Tibial artery (tissue), 4 donors: ENCODE measurements at places on chromosomes 5 and 9.

GRCh38 chr9:85536076-85536475, 205.7 kb downstream of the AGTPBP1 start:
- DNase-seq, result no peak

DNA sequence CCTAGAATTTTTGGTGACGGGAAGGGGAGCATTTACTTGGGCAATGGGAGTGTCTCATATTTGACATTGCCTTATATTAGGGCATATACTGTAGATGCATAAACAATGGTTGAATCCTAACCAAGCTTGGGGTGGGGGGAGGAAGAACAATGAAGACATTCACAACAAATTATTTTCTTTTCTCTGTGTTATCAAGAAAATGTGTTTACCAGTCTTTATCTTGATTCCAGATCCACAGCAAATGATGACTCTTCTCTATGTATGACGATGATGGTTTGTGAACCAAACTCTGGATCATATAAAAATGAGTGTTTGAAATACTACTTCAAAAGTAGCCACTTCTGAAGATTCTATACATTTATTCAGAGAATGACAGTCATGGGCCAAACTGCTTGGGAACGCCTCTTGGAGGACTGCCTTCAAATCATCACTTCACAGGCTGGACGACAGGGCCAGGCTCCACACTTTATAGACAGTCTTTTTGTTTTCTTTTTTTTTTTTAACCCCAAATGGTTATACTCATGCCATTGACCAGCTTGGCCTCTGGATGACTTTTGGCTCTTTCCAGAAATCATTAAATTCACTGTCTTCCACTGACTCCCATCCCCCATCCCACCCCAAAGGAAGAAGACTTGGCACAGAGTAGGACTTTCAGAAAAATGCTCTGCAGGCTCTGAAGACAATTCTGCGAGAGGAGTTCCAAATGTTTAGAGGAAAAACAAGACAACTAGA, 123.8 kb upstream of the LIFR start:
- DNase-seq, result no peak

GRCh38 chr5:54713923-54714581, 196.5 kb downstream of the SNX18 start:
- DNase-seq, result no peak

DNA sequence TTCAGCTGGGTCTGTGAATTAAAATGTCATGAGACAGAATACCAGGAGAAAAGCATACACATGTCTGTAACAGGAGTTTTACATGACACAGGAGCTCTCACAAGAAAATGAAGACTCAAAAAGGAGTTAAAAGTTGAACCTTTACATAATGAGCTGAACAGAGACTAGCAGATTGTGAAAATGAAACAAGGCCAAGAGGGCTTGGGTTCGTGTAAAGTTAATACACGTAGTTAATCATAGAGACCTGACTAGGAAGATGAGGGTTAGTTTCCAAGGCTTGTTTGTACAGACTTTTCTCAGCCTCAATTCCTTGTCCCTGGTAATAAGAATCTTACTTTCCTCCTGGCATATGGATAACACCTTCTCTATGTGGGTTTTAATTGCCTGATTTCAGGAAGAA, 1294.0 kb downstream of the MAT2B start:
- no peak for DNase-seq

GRCh38 chr9:123556464-123557435, 200.8 kb downstream of the CRB2 start:
- no peak for DNase-seq

DNA sequence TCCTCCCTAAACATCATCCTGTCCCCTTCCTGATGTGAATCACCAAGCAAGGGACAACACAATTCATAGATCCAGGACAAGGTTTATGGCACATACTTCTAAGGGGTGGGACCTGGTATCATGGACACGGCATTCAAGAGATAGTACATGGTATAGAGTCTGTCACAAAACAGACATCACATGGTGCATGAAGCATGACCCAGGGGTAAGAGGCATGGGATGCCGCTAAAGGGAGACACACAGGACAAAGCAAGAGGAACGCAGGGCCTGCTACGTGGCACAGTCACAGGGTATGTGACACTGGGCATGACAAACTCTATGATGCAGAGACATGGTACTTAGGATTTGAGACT, 20.7 kb downstream of the GSN start:
- DNase-seq, result no peak

DNA sequence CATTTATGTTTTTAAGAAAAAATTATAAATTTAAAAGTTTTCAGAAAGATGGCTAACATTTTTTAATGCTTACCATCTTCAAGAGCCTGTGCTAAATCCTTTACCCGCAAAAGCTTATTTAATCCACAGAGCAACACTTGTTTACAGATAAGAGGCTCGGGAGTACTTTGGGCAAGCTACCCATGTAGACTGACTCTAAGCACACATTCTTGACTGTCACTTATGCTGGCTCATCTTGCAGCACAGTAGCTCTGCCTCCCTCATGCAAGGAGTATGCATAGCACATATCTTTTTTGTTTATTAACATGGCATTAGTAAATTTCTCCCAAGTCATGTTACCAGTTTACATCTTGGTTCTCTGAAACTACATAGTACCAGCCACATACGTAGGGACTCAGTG, 14.7 kb downstream of the SH3RF2 start:
- no peak for DNase-seq

GRCh38 chr9:23326597-23326996, 499.4 kb downstream of the ELAVL2 start:
- DNase-seq, result no peak

- DNase-seq, result no peak
Observed at GRCh38 chr9:20395651-20396050, 226.6 kb downstream of the MLLT3 start.

GRCh38 chr9:134325813-134326723, at the start of gene RXRA:
Gene RXRA (plus strand): TSS chr9:134326455. CDS start chr9:134326632, 177 bp downstream.
- peak; percentile 76 for DNase-seq

DNA sequence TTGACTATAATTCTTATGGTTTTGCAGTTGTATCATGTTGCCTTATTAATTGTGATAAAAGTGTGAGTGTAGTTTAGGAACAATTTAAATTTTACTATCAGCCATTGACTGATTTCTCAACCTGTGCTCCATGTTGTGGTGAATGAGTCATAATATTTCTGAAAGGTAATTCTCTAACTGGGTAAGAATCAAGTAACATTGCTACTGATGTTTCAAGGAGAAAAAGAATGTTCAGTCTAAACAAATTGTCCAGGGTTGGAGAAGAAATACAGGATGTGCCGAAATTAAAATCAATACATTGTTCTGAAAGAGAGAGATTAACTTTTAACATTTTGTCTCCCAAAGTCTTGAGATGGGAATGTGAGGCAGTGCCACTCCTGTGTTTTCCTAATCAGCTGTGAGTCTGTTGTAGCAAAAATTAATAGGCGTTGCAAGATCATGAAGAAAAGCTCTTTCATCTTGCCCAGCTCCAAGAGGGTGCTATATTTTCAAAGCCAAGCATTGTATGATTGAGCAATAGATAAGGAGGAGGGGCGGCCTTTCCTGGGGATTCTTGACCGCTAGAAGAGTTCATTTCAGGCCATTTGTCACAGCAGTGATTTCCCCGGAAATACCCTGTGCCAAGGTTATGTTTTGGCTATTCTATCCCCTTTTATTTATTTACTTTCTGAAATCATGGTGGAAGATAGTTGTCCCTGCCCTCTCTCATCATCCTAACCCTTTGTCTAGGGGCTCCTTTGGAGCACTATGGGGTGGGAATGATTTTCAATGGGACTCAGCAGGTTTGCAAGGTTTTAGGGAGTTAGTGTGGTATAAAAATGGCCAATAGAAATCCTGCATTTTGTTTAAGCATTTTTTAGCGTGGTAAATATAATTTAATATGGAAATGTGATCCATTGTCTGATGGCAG, 151.6 kb downstream of the FOCAD start:
- no peak for DNase-seq

- DNase-seq, result no peak
Observed at GRCh38 chr5:166959766-166960165, 1331.7 kb upstream of the WWC1 start.

DNA sequence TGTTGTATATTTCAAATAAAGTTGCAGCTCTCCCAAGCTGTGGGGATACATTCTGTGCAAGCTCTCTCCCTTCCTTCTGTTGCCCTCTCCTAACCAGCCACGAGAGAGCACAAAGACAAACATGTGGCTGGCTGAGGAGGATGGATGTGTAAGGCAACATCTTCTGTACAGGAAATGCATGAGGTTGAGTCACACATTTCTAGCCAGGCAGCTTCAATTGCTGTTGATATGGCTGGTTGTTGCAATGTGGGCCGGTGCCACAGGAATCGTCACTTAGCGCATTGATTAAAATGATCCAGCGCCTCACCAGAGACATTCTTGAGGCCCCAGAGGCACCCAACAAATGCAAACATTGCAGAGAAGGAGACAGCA, 207.1 kb downstream of the ICE1 start:
- no peak for DNase-seq

DNA sequence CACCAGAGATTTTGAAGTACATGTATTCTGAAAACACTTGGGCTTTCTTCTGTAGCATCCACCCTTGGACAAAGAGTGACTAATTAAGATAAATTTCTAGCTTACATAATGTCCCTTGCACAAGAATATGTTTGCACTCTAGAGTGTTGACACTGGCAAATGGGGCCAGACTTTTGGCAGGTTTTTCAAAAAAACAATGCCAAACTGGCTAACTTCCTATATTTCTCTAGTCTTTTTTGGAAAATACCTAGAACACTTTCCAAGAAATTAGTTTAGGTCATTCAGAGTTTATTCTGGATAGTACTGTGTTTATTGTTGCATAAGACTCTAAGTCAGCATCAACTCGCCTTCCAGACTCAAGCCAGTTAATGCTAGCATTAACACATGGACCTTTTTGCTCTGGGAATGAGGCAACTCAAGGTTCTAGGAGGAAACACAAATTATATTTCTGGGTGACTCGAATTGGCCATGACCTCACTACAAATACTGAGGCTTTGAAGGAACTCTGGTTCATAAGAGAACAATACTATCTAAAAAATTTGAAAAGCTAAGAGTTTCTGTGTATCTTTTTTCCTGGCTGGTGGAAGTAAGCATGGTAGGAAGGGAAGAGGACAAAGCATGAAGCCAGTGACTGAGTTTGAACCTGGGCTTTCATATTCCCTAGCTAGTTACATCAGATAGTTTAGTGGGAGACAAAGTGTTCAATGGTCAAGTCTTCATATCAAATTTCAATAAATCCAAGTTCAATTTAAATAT, 101.6 kb downstream of the NREP start:
- DNase-seq, result peak; percentile 69

- no peak for DNase-seq
Observed at GRCh38 chr9:28624771-28625170, 1051.5 kb upstream of the C9orf72 start.

DNA sequence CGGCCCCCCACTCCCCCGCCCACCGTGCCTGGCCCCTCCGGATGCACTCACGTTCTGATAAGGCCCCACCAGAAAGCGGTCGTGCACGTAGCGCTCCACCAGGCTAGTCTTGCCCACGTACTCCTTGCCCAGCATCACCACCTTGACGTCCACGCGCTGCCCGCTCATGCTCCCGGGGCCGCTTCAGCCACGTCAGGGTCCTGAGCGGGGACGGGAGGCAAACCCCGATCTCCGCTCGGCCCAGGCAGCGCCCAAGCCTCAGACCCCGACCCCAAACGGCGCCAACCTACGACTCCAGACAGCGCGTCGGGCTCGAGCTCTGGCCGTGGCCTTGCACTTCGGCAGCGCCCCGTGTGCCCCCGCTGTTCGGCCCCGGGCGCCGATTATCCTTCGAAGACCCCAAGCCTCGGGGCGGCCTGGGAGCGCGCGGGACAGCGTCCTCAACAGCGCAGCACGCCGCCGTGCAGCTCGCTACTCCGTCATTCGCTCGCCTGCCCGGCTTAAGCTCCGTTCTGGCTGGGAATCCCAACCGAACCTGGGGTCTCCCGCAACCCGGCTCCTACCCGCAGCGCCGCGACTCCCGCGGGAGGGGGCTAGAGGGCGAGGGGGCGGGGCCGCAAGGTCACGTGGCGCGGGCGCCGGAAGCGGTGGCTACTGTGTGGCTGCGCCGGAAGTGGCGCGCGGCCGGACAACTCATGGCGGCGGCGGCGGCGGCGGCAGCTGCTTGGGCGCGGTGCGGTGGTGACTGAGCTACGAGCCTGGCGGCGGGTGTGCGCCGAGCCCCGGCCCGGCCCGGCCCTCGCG, at the start of the genes PRELID1 and RAB24:
PRELID1 (plus strand) TSS at position 679 of the 804 bp plus-strand sequence. CDS start 187 bp downstream, outside the sequence.
RAB24 (minus strand) TSS at position 599 of the 804 bp plus-strand sequence; CDS start at position 168, 431 bp downstream.
- peak; percentile 91 for DNase-seq
